NCI-H1436 treated with DMSO at 0.1 percent for 48 hours (cell line): ENCODE measurements at places on chromosomes 1 and 21.

DNA sequence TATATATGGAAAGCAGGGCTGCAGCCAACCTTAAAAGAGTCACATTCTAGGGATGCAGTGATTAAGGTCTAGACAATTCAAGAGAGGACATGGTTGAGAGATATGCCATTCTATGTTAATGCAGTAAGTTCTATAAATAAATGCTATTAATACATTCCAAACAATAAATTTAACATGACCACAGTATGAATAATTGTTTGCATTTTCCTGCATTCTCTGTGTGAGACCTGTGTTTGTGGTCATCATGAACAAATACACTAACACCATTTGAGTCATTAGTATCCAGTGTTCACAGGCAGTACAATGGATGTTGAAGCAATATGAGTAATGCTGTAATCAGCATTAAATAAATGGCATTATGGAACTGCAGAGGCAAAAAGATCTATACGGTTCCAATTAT is 5.5 kb upstream of the ZRANB2 start:
- no peak for DNase-seq

- DNase-seq, result no peak
Observed at GRCh38 chr1:160124705-160125478, 9.3 kb downstream of the ATP1A2 start.

DNA sequence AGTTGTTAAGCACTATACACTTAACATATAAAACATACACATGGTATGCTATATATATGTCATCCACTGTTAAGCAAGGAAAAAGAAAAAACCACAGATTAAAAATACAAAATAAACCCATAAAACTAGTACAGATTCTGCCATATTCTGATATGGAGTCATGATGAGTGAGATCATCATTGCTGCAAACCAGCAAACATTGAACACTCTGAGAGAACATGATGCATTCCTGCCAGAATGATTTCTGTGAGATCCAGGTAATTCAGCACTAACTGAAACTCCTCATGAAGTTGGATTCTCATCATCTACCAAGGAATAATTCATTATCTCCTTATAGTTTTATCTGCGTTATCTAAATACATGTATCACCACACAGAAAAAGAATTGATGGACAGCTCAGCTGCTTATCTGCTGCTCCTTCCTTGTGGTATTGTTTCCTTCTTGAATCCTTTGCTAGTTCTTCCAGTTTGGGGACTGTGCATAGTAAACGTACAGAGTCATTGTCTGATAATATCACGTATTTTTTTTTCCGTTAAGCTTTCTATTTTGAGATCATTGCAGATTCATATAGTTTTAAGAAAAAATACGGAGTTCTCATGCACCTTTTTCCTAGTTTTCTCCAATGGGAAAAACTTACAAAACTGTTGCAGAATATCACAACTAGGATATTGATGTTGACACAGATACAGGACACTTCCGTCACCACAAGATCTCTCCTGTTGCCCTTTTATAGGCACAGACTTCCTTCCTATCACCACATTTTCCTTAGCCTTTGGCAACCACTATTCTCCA is 9.3 kb downstream of the RAB4A start:
- DNase-seq, result no peak

DNA sequence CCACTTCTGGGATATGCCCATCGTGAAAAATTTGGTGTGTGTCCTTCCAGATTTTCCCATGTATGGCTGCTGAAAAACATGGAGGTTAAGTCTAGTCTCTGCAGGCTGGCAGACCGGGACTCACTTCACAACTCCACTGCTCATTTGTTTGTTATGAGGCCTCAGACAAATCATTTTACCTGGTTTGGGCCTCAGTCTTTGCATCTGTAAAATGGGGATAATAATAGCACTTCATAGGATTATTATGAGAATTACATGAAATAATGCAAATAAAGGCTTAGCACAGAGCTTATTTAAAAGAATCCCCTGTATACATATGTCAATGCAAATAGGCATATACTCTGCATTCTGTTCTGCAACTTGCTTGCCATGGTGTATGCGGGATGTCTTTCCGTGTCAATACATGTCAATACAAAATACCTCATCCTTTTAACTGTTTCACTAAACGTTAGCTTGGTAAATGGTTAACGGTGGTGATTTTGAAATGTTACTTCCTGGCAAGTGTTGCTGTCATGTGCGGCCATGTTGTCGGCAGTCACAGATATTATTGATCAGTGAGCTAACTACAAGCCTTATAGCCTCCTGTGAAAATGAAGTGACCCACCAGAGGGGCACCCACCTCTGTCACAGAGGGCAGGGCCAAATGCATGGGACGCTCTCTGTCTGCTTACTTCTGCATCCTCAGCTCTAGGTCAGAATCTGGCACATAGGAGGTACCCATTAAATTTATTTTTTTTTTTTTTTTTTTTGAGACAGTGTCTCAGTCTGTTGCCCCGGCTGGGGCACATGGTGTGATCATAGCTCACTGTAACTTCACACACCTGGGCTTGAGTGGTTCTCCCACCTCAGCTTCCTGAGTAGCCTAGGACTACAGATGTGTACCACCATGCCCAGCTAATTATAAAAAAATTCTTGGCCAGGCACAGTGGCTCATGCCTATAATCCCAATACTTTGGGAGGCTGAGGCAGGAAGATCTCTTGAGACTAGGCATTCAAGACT is 4.3 kb downstream of the LCK start:
- no peak for DNase-seq

DNA sequence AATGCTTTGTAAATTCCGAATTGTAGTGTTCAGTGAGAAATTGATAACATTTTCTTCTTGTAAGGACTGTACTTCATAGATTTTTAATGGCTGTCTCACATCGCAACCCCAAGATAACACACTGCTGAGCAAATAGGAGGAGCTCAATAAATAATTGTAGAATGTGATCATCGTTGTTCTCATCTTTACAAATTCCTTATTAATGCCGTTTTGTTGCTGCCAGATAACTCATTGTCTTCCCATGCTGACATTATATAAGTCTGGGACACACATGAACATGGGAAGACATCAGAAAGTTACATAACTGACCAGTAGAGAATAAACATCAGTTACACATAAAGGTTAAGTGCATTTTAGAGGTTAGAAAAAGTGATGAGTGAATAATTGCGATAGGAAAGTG is 46.4 kb upstream of the TSPAN2 start:
- no peak for DNase-seq

GRCh38 chr21:24339406-24339805 is 1267.9 kb downstream of the MRPL39 start:
- DNase-seq, result no peak

GRCh38 chr1:244391761-244392160 is 59.9 kb downstream of the ADSS2 start:
- no peak for DNase-seq

DNA sequence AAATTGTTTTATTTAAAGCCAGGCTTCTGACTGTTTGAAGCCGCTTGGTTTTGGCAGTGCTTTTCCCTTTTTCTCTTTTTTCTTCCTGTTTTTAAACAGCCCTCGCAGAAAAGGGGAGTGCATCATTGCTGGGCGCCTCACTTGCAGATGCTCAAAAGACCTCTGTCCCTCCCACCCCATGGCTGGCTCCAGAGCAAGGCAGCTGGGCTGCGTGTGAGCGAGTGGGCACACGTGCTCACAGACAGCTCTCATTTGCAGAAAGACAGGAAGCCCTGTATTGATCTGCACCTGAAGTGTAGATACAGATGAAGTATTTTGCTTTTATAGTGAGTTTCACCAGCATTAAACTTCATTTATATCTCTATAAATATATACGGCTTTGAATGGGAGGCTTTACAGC is 8.8 kb downstream of the TNR start:
- DNase-seq, result no peak

- no peak for DNase-seq
Observed at GRCh38 chr1:32336963-32337675, 1.1 kb upstream of the MARCKSL1 start.

GRCh38 chr1:228799924-228800323 is 64.6 kb downstream of the RHOU start:
- DNase-seq, result no peak

GRCh38 chr1:232249339-232249738 is 380.6 kb downstream of the SIPA1L2 start:
- no peak for DNase-seq

GRCh38 chr1:58156831-58157230 is 389.7 kb downstream of the OMA1 start:
- no peak for DNase-seq

- no peak for DNase-seq
Observed at GRCh38 chr1:162256287-162256686, 120.4 kb downstream of the SPATA46 start.

DNA sequence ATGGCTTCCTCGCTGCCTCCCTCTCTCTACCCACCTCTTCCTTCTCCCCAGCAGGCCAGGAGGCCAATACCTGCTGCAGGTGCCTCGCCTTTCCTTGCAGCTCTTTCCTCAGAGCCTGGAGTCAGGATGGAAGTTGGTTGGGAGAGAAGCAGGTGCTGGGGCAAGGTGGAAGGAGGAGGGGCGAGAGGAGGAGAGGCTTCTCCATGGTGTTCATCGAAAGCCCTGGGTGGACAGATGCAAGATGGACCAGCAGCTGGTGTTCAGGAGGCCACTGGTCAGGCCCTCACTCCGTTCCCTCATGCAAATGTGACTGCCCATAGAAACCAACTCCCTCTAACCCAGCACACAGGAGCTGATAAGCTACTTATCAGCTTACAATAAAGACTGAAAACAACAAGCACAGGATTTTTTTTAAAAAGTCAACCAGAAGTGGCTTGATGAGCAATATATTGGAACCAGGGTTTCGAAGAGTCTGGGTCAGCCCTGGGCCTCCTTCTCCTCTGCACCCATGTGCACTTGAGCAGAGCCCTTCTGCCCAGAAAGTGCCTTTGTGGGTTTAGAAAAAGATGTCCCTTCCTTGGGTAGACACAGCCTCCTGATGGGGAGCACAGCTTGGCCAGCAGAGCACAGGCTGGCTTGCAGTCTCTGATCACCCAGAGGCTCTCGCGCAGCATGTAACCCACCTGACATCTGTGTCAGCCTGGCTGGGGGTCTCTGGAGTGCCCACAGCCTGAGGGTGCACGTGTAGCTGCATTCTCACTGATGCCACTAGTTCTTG is 16.6 kb upstream of the GSTM4 start:
- no peak for DNase-seq

GRCh38 chr1:160987359-160988050 is 32.9 kb upstream of the ITLN2 start:
- DNase-seq, result no peak

- no peak for DNase-seq
Observed at GRCh38 chr1:193408782-193409293, 222.4 kb upstream of the B3GALT2 start.

DNA sequence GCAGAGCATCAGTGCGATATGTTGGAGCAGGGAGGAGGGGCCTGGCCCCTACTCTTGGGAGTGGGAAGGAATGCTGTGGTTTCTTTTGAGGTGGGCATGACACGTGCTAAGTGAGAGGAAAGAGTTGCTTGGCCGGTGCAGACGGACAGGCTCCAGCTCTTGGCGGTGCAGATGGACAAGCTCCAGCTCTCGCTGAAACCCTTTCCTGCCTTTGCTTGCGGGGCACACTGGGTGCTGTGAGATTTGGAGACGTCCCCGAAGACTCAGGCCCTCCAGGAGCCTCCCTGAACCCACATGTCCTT is 15.9 kb downstream of the PDXK start:
- no peak for DNase-seq

GRCh38 chr1:29707796-29708195 is 471.5 kb downstream of the PTPRU start:
- DNase-seq, result no peak

GRCh38 chr1:219813294-219813693 is 115.1 kb downstream of the SLC30A10 start:
- no peak for DNase-seq

- DNase-seq, result no peak
Observed at GRCh38 chr1:32239337-32239736, 7.7 kb upstream of the FAM167B start.

GRCh38 chr1:150922519-150922975 is 3.6 kb upstream of the SETDB1 start:
- DNase-seq, result peak; percentile 46

DNA sequence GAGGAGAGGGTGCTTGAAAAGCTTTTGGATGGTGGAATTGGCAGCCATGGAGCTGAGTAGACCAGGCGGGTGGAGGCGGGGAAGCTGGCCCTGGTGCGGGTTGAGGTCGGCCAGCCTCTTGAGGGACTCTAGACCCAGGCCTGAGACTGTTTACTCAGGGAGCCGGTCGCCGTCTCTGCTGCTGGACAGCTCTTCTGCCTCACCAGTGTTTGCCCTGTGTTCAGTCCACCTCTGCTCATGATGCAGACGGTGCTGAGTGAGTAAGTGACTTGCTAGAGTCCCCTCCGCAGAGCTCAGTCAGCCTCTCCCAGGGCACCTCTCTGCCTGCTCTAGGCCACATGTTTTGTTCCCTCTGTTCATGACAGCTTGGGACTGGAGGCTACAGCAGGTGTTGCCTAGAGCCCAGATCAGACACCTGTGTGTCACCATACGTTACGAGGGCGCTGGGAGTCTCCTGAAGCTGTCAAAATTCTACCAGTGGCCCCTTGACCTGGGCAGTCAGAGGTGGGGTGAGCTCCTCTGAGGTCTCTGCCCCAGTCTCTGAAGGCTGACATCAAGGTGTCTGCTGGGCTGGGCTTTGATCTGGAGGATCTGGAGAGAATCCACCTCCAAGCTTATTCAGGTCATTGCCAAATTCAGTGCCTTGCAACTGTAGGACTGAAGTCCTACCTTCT is 73.5 kb upstream of the WNT4 start:
- DNase-seq, result no peak

GRCh38 chr1:235951661-235952060 is 85.0 kb upstream of the LYST start:
- no peak for DNase-seq

DNA sequence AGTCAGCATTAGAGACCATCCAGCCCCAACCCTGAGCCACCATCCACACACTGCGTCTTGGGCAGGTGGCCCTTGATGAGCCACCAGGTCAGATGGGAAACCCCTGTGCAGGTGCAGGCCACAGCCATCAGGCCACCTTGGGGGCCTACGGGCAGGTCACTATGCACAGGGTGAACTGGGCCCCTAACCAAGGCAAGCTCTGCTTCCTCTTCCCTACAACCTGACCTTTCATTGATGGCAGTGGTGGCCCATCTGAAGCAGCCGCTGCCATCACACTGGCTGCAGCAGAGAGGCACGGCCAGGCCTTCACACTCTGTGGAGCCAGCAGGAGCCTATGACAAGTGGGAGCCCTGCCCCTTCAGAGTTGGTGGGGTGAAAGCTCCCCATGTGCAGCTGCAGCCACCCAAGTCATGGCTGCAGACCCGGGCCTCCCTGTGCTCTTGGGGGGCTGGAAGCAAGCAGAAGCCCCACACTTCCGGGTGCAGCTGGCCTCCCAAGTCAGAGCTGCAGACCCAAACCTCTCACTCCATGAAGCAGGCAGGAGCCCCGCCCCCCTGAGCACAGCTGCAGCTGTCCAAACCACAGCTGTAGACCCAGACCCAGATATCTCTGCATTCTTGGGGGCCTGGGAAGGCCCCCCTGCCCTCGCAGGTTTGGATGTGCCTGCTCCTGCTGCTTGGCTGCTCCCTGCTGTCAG is 681.5 kb downstream of the MATN1 start:
- DNase-seq, result no peak

DNA sequence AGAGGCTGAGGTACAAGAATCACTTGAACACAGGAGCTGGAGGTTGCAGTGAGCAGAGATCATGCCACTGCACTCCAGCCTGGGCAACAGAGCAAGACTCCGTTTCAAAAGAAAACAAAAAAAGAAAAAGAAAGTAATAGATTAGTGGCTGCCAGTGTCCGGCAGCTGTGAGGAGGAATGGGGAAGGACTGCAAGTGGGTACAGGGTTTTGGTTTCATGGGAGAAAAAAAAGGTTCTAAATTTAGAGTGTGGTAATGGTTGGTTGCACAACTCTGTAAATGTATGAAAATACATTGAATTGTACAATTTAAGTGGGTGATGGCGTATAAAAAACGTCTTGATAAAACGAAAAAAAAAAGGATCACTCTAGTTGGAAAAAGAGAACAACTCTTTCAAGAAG is 6.7 kb downstream of the TAF1A start:
- no peak for DNase-seq
